ENCODE measurements at places on chromosomes 1 and 21. TPM values are rescaled to one million over a fixed set of nuclear protein-coding genes. Genes with fewer than 3 reads are reported as not detected.

The ABCA4 gene
- 0.24 TPM for total RNA-seq

The NLRP3 gene
- not detected for total RNA-seq

The PYHIN1 gene
- not detected for total RNA-seq

The HAO2 gene
- total RNA-seq, result not detected

The AMY1A gene
- total RNA-seq, result not detected

The IQGAP3 gene
- total RNA-seq, result 6.7 TPM

The FMO4 gene
- 0.36 TPM for total RNA-seq

The LRRN2 gene
- total RNA-seq, result not detected

Measured in HepG2 (cell line).